ENCODE measurements at places on chromosomes 16 and 17. TPM values are rescaled to one million over a fixed set of nuclear protein-coding genes. Genes with fewer than 3 reads are reported as not detected.

- no peak for DNase-seq
Observed at GRCh38 chr16:22694887-22695382, 119.0 kb upstream of the HS3ST2 start.

SF3B3 gene
- 162 TPM for total RNA-seq

DNA sequence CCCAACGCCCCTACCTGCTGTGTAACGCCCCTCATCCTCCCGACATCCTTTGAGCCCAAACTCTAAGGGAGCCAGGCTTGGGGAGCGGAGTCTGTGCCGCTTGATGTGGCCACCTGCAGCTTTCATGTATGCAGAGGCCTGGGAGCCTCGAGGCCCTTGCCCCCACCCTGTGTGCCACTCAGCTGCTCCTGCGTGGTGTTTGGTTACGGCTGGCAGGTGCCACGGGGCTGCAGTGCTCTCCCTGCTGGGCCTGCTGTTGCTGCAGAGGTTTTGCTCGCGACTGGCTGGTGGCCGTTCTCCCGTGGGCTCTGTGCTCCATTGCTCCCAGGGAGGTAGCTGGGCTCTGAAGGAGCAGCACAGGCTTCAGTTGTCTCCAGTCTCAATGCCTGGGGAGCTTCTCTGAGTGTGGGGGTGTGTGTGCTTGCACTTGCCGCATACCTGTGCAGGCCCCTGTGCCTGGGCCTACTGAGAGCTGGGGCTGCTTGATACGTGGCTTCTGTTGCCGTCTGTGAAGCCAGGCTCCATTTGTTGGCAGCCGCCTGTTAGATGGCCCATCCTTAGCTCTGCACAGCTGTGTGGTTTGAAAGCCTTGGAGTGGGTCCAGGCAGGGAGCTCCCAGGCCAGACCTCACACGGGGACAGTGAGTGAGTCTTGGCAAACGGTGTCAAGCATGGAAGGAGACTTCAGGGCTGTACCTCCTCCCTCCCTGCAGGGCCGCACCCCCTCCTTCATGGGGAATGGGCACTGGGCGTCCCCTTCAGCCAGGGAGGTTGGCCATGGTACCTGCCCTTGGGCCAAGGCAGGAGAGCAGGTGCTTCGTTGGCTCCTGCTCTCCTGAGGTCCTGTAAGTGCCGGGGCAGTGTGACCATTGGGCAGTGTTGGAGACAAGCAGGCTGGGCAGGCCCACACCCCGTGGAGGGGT, 47.2 kb downstream of the PDPK1 start:
- DNase-seq, result no peak

GRCh38 chr17:29579866-29580771, 9.3 kb downstream of the GIT1 start:
- DNase-seq, result peak; percentile 93

DNA sequence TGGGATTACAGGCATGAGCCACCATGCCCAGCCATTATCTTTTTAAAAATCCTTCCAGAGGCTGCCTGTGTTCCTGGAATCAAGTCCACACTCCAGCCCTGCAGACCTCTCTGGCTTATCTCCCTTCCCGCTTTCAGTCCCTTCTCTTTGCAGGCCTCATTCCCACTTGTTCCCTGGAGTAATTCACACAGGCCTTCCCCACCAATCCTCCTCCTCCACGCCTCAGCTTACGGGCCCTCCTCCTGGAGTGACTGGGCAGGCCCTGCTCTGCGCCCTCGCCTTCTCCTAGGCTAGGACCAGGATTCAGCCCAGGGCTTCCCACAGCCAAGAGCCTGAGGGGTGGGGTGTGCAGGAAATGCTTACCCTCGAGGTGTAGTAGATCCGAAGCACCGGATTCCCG, 2.8 kb downstream of the CDIPT start:
- DNase-seq, result no peak

RUNDC3A gene
- total RNA-seq, result 340 TPM

DNA sequence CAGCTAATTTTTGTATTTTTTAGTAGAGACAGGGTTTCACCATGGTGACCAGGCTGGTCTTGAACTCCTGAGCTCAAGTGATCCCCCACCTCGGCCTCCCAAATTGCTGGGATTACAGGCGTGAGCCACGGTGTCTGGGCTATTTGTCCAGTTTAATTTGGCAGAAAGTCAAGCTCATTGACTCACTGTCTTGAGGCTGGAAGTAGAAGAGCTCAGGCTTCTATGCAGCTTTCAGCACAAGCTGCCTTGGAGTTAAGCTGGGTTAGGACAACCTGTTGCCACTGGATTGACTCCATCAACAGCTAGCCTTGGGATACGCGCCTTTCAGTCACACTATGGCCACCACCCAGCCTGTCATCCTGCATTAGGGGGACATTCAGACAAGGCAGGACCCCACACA, 76.2 kb upstream of the DNAH17 start:
- no peak for DNase-seq

DNA sequence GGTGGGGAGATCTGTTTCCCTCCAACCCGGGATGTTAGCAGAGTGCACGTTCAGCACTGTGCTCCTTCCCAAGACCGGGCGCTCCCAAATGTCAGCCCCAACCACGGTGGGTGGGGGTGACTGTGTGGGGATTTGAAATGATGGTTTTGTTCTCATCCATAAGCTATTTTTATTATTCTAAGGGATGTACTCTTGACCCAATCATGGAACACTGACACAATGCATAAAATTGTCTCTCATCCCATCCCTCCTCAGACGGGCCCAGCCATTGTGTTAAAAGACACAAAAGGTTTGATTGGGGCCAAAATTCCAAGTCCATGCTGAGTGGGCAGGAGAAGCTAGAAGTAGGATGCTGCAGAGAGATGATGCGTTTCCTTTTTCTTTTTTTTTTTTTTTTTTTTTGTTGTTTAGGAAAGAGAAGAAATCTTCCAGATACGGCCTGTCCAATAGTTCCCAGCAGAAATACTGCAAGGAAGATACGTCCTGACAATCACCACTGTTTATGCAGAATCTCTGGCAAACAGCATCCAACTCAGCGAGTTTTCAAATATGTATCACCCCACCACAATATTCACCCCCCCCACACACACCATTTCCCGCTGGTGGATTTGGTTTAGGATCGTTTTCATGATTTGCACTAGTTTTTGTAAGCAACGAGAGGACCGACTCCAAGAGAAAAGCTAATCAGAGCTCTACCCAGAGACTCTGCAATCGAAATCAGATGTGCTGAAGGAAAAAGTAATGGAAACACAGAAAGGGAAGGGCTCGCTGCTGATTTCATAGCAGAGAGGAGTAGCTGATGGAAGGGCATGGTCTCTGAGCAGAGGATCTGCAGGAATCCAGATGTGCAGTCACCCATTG, 163.5 kb upstream of the DYNLRB2 start:
- DNase-seq, result no peak

DNA sequence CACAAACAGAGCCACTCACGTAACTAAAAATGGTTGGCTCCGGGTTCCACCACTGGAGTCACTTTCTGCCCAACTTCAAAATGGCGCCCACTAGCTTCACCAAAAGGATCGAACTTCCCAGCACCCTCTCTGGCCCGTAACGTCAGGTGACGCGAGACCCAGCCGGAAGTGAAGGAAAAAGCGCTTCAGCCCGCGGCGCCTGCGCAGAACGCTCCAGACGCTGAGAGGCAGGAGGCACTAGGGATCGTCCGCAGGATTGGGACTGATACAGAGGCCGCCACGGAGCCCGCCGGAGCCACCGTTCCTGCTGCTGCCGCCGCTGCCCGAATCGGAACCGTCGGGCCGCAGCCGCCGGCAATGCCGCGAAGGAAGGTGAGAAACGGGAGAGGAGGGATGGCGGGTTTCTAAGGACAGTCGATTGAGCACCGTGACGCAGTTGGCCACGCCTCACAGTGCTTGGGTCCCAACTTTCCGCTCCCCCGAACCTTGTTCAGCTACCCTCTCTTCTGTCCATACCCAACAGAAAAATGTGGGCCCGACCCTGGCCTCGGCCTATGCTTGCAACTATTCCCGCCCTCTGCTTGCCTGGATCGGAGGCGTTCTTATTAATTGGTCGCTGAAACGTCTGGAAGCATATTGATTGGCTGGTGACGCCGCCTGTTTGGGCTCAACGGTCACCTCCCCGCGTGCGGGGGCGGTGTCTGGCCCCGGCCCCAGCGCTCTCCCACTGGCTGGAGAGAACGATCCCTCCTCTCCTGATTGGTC, at the start of gene KAT7:
TSS of gene KAT7 (plus strand) at position 204 of the 765 bp plus-strand sequence. CDS start at position 358, 154 bp downstream.
- DNase-seq, result peak; percentile 99

NOXO1 gene
- total RNA-seq, result 1.6 TPM

GRCh38 chr16:20899071-20899470, 1.1 kb downstream of the DCUN1D3 start:
- DNase-seq, result no peak

CHST4 gene
- total RNA-seq, result 0.37 TPM

DNA sequence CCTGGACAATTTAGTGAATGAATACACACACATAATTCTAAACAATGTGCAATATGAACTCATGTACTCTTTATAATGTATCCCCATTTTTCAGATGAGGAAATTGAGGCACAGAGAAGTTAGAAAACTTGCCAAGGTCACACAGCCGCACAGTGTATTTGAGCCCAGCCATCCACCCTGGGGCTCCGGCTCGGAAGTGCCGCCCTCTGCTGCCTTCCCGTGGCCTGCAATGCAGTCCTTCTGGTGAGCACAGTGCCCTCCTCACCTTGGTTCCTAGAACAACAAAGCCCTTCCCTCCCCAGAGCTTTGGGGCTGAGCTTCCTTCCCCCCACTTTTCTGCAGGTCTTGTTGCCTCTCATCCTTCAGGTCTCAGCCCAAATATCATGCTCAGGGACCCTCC, 63.7 kb downstream of the C16orf78 start:
- no peak for DNase-seq

GRCh38 chr17:688100-688989, 26.3 kb downstream of the VPS53 start:
- no peak for DNase-seq

DNA sequence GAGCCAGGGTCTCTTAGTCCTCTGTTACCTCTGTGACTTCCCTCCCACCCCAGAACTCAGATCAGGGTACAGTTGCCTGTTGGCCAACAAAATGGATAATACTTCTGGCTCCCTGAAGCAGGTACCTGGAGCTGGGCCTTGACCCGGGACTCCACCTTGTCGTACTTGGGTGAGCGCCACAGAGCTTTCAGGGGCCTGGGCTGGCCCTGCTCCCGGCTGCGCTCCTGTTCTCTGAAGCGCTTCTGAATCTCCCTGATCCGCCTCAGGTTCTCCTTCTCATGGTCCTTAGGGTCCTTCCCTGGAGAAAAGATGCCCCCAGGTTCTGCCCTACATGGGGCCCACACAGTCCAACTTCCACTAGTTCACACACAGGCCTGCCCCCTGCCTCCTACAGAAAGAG, 1.7 kb downstream of the ENKD1 start:
- DNase-seq, result no peak

DNA sequence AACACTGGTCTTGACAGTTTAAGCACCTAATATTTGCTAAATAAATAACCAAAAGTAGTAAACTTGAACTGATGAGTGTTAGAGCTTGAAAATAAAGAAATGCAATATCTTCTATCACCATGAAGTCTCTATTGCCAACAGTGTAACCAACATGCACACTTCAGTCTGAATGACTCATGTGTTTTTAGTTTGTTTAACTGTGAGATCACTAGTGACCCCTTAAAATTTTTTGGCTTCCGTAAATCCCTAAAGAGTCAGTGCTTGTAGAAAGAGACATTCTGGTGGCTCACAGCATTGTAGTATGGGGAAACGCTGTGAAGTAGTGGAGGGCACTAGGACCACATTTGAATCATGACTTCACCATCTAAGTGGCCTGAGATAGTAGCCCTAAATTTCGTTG, 341.1 kb downstream of the PMP22 start:
- DNase-seq, result no peak

MPP2 gene
- 68.0 TPM for total RNA-seq

DNA sequence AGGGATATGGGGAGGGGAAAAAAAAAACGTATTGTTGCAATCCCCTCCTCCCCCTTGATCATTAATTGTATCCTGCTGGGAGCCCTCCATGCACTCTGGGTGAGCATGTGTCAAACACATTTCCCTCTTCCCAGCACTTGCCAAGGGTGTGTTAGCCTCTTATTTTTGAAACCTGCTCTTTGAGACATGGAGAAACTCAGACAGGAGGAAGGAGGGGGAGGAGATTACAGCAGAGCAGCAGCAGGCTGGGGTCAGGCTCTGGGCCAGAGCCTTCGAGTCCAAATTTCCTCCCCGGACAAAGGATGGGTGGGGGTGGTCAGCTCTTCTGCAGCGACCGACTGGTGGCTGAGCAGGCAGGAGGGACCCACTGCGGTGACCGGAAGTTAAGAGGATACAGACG, 64.7 kb downstream of the SOX9 start:
- no peak for DNase-seq

STX4 gene
- total RNA-seq, result 65.9 TPM

DNA sequence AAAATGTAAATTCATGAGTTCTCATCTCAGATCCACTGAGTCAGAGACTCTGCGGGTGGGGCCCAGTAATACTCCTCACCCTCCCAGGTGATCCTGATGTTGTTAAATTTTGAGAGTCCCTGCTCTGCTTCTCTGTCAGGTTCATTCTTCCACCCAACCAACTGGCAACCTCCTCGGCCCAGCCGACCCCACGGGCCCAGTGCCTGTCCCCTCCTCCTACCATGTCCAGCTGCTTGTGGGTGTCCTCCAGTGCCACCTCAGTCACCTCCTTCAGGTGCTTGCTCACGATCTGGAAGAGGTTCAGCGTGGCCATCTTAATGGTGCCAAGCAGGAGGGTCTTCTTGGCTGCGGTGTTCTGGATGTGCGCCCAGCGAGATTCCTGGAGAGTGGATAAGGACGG, 9.8 kb downstream of the CCDC42 start:
- DNase-seq, result no peak

- no peak for DNase-seq
Observed at GRCh38 chr17:49494986-49495841, at the start of gene NGFR. Gene NGFR (plus strand): TSS chr17:49495293. CDS start chr17:49495418, 125 bp downstream.

GP1BA gene
- not detected for total RNA-seq

- DNase-seq, result no peak
Observed at GRCh38 chr16:47851146-47851545, 304.6 kb downstream of the ABCC12 start.

DNA sequence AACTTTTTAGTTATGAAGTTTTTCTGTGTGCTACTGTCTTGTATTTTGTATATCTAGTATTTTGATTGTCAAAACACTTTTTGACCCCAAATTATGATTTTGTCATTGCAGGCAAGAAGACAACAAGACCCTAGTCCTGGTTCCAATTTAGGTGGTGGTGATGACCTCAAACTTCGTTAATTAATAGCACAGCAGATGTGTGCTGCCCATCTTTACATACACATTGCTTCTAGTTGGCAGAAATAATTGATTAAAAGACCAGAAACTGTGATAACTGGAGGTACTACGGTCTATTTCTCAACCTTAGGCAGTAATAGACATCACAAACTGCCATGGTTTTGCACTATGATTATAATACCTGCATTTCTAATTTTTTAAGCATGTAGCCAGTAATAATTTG, 11.1 kb upstream of the PHAF1 start:
- DNase-seq, result no peak

ZNF18 gene
- 11.5 TPM for total RNA-seq

GRCh38 chr17:60170835-60171752, 21.3 kb downstream of the CA4 start:
- DNase-seq, result no peak

- no peak for DNase-seq
Observed at GRCh38 chr17:44502598-44503146, 534 bp downstream of the GPATCH8 start.

GRCh38 chr16:2027024-2028010, 615 bp downstream of the NHERF2 start:
- DNase-seq, result no peak

Measured in dorsolateral prefrontal cortex (tissue), 122 donors.